Activated naive CD8-positive, alpha-beta T cell treated with anti-CD3 and anti-CD28 coated beads for 36 hours (primary cell): ENCODE measurements at places on chromosomes 7 and 10.

GRCh38 chr10:36038316-36038955, 396.3 kb upstream of the FZD8 start:
- DNase-seq = no peak

- no peak for DNase-seq
Observed at GRCh38 chr10:33716501-33717267, 382.2 kb upstream of the NRP1 start.

DNA sequence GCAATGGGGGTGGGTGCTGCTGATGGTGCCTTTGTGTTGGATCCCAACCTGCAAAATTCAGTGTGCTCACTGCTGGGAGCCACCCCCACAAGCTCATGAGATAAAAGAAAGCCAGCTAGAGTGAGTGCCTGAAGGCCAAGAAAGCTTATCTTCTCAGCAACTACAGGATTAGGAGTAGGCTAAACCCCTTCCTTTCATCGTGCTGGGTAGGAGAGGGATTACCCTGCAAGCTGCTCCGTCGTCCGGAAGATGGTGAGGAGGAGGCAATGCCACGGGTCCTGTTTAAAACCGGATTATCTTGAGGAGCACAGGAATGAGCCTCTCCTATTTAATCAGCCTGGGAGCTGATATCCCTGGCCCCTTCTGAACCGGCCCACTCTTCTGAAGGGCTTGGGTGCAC, 258.0 kb downstream of the GALNT17 start:
- no peak for DNase-seq

DNA sequence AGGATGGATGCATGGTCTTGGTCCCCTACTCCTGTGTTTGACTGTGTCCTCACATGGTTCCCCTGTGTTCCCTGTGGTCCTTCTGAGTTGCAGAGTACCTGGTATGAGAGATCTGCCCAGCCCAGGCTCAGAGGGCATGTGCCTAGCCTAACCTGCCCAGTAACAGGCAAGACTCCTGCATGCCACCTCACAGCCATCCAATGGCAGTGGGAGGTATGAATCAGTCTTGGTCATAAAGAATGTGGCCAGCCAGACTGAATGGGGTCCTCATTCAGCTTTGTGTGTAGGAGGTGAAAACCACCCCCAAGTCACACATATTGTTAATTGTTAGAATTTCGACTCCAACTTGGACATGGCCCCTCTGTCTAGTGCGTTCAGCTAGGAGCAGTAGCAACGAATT, 17.2 kb upstream of the GPR158 start:
- DNase-seq = no peak

DNA sequence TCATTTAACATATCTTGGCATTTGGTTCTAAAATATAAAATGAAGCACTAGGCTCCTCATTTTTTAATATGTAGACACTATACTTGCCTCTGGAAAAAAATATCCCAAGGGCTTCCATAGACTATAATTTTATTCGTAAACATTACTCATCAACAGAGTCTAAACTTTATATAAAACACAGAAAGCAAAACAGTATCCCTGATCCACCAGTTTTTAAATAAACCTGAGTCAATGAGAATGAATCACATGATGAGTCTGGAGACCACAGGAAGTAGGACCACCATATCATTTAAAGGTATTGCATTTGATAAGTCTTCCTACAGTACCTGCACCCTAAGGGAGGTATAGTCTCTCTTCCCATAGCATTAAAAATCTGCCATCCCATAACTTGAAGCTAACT, 228.0 kb downstream of the DGKI start:
- no peak for DNase-seq

- DNase-seq = no peak
Observed at GRCh38 chr7:123539871-123540270, 5.5 kb upstream of the IQUB start.

DNA sequence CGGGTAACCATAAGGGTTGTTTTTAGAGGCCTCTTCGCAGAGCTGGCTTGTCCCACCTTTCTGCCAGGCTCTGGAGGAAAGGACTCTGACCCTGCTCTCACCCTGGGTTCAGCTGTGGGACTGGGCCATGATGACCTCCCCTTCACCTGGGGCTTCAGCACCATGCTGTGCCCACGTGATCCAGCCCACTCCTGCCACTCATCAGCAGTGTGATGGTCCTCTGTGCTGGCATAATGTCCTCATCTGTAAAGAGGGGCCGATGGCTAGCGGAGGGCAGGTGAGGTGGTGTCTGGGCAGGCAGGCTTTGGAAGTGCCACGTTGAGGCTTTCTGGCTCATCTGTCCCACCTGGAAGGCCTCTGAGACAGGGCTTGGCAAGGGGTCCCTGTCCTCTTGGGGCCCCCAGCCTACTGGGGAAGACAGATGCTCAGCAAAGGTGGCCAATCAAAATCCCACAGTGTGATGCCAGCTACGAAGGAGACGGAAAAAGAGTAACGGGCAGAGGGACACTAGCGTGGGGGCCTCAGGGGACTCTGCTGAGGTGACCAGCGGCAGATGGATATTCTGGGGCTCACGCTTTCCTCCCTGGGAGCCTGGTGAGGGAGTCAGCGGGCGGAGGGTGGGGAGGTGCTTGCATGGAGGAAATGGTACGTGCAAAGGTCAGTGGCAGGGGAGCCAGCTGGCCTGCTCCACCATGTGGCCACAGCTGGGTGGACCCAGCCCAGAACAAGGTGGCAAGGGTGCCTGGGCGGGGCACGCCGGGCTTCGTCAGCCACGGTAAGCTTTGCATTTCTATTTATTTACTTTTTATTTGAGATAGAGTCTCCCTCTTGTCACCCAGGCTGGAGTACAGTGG, 5.4 kb downstream of the LRWD1 start:
- DNase-seq = no peak

DNA sequence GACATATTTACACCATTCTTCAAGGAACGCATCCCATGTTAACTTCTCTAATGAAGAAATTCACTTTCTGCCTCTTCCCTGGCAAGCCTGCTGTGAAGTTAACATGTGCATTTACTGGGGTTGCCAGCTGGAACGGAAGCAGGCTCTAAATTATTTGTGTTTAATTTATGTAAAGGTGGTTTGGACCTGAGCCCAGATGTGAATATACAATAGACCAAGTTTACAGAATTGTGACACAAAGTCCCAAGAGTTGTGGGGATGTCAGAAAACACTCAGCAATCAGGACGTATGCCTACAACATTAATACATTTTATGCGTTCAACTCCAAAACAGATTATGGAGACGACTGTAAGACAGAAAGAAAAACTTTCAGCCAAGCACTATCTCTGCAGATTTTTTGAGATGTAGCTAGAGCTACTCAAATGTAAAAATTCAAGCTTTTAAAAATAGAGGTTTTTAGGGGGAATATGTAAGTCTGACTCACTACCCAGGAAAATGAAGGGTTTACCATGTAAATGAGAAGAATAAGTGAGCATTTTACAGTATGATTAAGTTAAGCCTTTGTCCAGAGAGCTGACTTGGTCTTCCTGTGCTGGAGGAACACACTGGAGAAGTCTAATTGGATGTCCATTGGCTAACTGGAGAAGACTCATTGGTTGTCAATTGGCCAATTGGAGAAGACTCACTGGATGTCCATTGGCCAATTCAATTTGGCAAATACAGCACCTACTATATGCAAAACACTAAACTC, 19.5 kb downstream of the NRP1 start:
- DNase-seq = no peak
